ENCODE measurements at places on chromosomes 6 and 20.

GRCh38 chr6:7540595-7540994 is 876 bp upstream of the DSP start:
- DNase-seq: no peak

GRCh38 chr6:88165844-88166492 is at the start of gene CNR1:
Gene CNR1 (minus strand): TSS chr6:88166347. CDS start chr6:88145274, 21,073 bp downstream.
- DNase-seq: peak; percentile 40

- no peak for DNase-seq
Measured at GRCh38 chr20:45872626-45873025, 8.4 kb upstream of the ZSWIM1 start.

DNA sequence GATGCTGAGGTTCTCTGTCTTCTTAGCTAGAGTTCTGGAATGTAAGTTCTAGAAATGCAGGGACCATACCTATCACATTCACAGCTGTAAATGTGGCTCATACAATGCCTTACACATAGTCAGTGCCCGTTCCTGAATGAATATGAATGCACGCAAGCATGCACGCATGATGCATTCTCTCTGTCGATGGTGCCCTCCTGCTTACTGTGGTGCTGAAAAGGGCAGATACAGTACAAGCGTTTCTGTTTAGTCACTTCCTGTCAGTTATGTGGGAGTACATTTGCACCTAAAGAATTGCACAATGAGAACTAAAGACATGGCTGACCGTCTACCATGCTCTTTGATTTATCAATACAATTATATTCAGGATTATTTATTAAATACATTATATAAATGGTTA is 152.2 kb upstream of the SOX4 start:
- no peak for DNase-seq

- no peak for DNase-seq
Measured at GRCh38 chr6:89190741-89191140, 26.4 kb downstream of the GABRR1 start.

DNA sequence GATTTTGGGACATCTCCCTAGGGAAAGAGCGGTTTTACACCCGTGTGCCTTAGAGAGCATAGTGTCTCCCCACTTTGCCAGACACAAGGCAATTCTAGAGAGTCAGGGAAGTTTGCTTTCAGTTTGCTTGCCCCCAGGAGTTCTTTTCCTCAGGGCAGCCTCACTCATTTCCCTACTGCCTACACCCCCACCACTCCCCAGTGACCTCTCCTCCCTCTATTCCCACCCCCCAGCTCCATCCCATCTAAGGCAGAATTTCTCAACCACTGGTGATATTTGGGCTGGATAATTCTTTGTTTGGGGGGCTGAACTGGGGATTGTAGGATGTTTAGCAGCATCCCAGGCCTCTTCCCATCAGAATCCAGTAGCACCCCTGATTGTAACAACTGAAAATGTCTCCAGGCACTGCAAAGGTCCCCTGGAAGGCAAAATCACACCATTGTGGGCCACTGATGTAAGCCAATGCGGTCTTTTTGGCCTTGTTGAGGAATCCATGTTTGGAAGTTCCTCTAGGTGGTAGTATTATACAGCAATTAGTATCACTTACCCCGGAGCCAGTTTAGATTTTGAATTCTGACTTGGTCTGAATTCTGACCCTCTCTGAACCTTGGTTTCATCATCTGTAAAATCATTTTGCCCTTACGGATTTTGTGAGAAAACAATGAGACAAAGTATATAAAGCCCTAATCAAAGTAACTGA is 1.3 kb downstream of the EPPIN start:
- no peak for DNase-seq

DNA sequence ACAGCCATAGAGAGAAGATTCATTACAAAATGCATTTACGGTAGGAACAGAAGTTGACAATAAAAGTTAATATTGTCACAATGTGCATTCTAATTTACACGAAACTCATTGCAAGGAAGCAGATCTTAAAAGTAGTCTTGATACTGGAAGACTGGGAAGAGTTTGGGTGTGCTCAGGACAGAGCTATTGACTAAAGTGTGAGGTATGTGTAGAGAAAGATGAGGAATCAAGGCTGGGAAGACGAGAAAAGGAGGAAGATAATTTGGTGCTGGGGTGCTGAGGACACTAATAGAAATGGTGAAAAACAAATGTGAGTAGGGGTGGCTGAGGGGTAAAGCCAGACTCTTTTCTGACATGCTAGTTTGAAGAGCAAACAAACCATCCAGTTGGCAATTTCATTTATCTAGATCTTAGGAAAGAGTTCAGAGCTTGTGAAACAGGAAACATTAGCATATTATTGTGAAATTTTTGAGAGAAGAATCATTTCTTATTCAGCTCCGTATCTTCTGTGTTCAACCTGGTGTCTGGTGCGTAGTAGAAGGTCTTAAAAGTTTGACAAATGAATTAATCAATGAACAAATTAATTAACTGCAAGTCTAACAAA is 72.7 kb downstream of the ELOVL4 start:
- no peak for DNase-seq

GRCh38 chr6:149628875-149629510 is 19.5 kb downstream of the KATNA1 start:
- no peak for DNase-seq

DNA sequence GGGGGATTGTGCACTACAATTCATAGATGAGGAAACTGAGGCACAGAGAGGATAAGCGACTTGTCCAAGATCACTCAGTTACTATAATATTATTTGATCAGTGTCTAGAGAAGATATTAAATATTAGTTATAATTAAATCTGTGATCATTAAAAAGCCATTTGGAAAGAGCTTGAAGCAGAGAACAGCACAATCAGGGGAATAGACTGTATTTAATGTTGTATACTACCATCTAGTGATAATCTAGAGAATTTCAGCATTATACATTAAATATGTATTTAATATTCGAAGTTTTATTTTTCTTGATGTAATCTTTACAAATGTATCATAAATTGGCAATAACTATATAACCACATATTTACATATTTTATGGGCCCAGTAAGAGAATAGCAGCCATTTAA is 20.1 kb upstream of the MTCL3 start:
- DNase-seq: no peak

DNA sequence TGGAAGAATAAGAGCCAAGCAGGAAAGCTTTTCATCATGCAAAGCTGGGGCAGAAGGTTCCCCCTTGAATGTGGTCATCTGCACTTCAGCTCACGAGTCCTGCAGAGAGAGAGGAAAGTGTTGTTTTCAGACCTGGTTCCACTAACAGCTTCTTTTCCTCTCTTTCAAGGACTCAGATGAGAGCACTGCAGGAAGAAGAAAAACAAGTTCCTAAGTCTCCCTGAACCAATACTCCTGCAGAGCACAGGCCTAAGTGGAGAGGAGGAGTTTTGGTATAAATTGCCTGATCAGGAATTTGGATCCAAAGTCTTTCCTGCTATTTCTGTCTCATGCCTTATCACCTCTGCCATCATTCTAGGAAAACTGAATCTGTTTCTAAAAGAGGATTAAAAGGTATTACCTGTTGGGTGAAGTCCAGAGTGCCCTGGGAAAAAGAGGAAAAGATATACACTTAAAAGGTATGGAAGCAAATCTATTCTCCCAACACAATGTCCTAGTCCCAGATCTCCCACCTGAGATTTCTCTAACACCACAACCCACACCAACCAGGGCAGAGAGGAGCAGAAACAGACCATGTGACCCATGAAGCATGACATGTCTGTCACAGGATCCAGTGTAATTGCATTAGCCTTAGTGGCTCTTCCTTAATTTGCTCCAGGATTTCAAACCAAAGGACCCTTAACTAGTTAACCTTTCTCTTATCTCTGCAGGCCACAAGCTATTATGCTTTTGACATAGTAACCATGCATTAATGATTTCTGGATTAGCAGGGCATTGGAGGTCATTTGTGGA is 12.2 kb downstream of the HLA-DRB5 start:
- DNase-seq: no peak

GRCh38 chr20:36167902-36168503 is 13.5 kb downstream of the EPB41L1 start:
- DNase-seq: no peak

DNA sequence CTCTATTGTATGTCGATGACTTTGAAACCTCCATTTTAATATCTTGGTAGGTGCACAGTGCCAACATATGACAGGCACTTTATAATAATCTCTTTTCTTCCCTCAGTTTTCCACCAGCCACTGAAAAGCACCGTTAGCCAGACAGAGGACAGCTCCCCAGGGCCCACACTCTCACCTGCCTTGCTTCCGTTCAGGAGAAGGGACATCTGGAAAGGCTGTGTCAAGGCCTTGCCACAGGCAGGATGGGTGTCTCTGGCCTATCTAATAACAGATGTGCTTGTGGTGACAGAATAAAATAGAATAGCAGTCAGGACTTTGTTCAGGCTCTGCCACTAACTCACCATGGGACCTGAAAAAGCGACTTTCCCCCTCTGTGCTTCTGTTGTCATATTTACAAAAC is 75.5 kb upstream of the CCDC167 start:
- DNase-seq: peak; percentile 28

GRCh38 chr6:165716886-165717285 is 53.8 kb upstream of the PDE10A start:
- no peak for DNase-seq

DNA sequence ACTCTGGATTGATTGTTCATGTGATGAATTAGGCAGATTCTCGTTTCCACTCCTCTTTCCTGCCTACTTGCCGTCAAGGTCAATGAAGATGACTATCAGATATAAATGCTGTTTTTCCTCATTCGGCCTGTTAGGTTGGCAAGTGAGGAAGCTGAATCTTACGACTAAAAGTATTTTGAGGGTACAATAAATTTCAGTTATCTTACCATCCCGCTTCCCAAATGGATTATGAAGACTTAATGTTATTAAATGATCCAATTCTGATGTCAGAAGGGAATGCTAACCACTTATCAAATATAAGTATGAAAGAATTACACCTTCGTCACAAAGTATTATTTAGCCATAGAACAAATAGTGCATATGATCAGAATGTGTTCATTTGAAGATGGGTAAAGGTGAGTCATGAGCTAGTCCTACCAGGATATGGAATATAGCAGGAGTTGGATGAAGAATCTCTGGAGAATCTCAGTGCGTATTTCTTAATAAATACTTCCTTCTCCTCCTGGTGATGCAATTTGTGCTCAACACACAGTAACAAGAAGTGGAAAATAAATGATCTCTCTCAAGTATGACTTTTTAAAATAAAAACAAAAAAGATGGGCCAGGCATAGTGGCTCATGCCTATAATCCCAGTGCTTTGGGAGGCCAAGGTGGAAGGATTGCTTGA is 4.6 kb downstream of the GPLD1 start:
- DNase-seq: no peak

GRCh38 chr6:125637207-125637606 is 112.2 kb upstream of the HEY2 start:
- no peak for DNase-seq

DNA sequence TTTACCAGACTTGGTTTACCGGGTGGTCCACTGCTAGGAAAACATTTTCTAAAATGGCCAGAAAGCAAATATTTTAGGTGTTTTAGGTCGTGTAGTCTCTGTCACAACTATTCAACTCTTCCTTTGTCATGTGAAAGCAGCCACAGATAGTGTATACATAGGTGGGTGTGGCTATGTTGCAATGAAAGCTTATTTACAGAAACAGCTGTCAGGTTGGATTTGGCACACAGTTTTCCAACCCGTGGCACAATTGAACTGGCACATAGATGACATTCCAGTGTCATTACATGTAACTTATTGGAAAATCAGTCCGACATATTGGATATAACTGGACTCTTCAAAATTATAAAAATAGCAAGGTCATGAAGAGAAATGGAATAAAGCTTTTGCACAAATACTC is 68.9 kb upstream of the KCNQ5 start:
- no peak for DNase-seq
